Stimulated activated CD8-positive, alpha-beta memory T cell treated with anti-CD3 and anti-CD28 coated beads, Interleukin-7, amount 100 ng/mL, for 1 hour (primary cell): ENCODE measurements at places on chromosomes 5 and 9.
A peak's percentile ranks its signal among the peaks of the same experiment; 100 is the strongest.

GRCh38 chr5:152113401-152113800, 188.8 kb upstream of the GLRA1 start:
- DNase-seq = peak; percentile 1

DNA sequence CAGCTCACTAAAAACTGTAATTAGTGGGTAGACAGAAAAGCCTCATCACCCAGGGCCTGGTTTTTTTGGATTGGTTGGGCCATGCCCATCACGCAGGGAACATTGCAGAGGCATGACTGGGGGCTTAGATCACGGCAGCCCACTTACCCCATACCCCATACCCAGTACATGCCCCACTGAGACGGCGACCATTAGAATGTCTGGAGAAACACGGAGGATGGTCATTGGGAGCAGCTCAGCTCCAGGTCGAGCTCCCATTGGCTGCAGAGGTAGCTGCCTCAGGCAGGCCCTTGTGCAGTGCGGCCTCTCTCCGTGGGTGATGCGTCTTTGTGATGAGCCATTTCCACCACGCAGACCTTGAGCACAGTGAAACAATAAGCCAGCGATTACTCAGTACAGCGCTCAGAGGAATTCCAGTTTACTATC, 204.0 kb downstream of the GADD45G start:
- DNase-seq = no peak

DNA sequence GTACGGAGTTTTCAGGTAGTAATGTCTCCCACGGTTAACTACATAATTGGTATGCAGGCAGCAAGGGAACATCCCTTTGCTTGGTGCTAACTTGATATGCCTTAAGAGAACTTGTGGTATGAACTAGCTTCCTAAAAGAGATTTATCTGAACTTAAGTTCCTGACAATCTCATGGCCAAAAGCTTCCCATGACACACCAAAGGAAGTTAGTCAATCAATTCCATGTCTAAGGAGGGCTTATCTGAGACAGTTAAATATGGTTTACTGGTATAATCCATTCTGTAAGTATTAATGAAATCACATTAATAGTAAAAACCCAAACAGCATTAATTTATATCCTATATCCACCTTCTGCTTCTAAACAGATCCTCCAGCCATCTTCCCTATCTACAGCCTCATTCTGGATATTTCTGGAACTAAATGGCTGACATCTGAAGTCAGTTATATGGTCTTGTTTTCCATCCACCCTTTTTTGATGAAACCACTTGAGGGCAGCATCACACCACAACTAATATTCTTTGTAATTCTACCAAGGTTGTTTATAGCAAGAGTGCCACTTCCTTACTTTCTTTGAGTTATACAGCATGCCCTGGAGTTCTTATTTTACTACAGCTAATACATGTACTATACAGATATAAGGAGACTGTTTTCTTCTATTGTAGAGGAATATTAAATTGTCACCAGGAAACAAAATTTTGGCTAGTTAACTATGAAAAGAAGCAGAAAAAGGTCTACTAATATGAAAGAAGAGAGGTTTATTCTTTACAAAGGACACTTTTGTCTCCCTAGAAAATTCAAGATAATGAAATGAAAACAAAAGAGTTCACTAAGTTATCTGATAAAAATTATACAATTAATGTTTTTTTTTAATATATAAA, 34.7 kb downstream of the SHOC1 start:
- DNase-seq = no peak

DNA sequence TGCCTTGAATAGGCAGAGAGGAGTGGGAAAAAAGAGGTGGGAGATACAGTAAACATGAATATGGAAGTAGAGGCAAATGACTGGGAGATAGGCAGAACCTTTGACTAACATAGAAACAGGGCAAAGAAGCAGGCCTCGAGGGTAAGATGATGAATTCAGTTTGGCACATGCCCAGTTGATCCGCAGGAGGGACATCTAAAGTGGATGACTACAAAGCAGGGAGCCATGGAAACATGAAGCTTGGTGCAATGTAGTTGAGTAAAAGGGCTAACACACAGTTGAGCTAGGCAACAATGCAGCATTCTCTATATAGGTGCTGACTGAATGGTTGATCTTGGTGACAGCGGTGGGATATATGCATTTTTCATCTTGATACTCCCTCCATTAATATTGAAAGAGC, 253.8 kb downstream of the DMRT2 start:
- DNase-seq = no peak

DNA sequence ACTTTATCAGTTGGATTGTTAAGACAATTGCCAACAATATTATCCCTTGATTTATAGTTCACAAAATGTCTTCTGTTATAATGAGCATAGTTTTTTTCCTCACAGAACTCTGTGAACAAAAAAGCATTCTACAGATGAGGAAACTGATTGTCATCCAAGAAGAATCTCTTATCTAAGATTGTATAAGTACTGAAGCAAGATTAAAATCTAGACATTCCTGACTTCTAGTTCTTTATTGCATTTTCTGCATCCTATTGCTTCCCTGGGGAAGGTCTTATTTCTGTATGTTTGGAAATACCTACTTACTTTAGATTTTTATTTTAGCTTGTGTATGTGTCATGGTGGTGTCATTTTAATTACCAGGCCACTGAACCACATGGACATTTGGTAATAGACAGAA, 884.9 kb upstream of the WWC1 start:
- DNase-seq = no peak

GRCh38 chr5:124456249-124456648, 290.2 kb downstream of the ZNF608 start:
- DNase-seq = no peak

DNA sequence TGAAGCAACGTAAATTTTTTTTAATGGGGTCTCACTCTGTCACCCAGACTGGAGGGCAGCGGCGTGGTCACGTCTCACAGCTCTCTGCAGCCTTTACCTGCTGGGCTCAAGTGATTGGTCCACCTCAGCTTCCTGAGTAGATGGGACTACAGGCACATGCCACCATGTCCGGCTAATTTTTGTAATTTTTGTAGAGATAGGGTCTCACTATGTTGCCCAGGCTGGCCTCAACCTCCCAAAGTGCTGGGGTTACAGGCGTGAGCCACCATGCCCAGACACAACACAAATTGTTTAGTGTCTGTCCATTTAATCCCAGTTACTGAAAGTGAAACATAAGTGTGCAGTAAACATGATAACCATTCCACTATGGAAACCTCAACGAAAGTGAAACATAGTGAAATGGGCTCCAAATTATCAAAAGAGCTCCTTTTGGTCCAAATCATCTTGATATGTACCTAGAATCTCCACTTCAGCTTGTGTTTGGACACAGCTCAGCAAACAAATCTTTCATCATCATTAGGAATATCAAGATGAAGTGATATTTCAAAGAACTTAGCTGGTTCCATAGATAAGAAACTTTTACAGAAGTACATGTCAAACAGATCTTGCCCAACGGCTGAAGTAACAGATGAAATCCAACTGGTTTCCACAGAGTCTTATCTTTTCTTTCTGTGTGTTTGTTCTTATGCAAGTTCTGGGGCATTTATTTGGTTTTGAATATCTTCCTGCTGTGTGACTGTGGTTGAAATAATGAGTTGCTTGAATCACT, 41.2 kb upstream of the PLPP1 start:
- no peak for DNase-seq

DNA sequence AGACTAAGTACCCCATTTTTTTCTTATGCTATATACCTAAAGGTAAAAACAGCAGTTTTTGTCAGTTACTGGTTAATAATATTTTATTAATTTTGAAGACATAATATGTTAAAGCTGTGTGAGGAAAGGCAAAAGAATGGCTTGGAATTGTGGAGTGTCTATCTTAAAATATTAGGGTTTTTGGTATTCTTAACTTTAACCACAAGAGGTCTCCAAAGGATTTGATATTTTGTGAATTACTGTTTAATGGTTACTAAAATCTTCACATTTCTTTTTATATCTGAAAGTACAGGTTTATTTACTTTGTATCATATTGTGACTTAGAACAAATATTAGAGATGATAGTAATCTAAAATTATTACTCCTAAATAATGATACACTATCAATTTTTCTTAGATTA, 32.0 kb upstream of the DHFR start:
- no peak for DNase-seq
